ENCODE measurements at places on chromosomes 2 and 18.

GRCh38 chr18:6782861-6783260 is 53.3 kb downstream of the ARHGAP28 start:
- no peak for DNase-seq

- no peak for DNase-seq
These were observed 16.7 kb downstream of the ASPRV1 start for GRCh38 chr2:69944756-69945155.

DNA sequence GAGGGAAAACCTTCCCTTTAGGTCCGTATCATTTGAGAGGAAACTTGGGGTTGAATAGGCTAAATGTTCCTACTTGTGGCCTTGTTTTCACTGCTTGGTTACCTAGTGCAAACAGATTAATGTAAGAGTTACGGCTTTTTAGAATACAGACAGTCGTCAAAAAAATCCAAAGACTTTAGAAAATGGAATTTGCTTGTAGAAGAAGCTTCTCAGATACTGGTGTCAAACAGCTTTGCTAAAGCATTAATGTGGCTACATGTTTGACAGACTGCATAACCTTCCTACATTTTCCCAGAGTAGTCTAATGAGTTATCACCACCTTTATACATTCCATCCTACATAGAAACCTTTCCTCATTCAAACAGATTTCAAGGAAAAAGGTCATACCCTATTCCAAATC is 114.6 kb downstream of the FMNL2 start:
- no peak for DNase-seq

DNA sequence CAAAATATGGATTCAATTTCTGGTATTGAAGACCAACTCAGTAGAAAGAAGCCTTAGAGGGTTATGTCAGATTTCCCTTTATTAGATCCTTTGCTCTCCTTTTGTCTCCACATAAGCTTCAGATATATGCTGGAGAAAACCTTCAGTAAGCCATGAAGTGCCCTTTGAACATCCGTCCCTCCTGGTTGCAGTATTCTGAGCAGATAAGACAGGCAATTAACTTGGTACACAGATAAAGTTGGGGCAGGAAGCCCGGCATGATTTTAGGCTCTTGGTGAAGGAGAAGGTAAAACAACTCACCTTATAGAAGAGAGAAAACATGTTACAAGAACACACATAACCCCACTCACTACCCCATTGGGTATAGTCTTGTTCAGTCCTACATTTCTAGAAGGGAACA is 76.4 kb downstream of the SRD5A2 start:
- DNase-seq = no peak

DNA sequence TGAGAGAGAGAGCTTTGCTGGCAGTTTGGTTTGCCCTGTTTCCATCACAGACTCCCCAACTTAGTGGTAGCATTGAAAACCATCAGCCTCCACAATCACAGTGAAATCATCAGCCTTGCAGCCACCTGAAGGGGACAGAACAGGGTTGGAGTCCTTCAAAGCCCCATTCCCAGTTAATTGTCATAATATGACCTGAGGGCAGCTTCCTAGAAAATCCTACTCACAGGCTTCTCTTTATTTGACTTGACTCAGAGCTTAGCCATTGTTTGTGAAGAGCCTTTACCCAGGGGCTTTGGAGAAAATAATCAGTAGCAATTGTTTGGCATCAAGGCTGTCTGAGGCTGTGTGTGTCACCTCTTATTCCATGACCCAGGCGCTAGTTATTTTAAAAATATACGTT is 308.7 kb downstream of the CBLN2 start:
- DNase-seq = no peak

GRCh38 chr2:6683516-6683915 is 182.2 kb downstream of the CMPK2 start:
- no peak for DNase-seq

DNA sequence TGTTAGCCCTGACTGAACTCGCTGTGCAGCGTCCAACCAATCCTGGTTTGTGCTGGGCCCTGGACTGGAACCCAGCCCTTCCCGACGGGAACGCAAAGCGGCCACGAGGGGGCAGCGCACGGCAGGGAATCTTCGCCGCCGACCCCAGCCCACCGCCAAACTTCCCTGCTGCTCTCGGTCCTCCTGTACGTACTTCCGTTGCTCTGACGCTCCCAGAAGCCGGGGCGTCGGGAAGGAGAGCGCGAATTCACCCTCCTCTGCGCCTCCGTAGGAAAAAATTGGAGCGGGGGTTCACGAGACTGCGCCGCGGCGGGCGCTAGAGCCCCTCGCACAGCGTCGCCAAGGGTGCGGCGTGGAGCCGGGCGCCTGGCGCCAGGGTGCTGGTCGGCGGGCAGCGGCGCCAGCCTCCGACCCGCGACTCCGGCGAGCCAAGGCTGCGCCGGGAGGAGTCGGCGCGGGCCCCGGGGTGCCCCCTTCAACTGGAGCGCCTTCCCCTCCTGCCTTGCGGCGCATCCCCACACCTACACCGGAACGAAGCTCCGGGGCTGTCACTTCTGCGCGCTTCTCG is 873 bp upstream of the SH3RF3 start:
- peak; percentile 91 for DNase-seq

- no peak for DNase-seq
These were observed 83.6 kb upstream of the BCL2L11 start for GRCh38 chr2:111037128-111037527.

DNA sequence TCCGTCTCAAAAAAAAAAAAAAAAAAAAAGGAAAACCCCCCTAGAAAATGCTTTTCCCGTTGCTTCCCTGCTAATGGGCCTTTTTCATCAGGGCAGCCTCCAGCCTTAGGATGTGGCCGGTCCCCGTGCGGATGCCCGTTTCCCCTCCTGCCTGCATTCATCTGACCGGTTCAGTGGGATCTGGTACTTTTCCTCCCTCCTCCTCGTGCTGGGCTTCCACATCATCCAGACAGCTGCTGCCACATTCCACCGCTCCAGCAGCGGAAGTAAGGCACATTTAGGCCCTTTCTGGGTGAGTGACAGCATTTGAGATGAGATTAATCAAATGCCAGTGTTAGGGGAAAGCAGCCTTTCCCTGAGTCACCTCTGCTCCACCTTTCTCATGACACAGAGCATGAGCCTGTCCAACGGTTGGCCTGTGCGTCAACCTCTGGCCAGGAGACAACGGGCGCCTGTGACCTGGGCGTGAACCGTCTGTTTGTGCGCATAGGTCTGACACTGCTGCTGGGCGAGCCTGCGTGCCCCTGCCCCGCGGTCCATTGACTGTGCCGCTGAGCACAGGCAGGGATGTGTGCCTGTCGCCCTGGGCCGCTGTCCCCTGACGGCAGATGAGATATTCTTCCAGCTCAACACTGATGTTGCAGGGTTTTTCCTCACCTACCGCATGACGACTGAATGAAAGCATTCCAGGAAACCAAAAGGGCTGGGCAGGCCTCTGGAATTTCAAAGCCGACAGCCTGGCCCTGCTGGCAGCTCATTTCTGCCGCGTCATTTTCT is 174.0 kb downstream of the TGIF1 start:
- peak; percentile 99 for DNase-seq

DNA sequence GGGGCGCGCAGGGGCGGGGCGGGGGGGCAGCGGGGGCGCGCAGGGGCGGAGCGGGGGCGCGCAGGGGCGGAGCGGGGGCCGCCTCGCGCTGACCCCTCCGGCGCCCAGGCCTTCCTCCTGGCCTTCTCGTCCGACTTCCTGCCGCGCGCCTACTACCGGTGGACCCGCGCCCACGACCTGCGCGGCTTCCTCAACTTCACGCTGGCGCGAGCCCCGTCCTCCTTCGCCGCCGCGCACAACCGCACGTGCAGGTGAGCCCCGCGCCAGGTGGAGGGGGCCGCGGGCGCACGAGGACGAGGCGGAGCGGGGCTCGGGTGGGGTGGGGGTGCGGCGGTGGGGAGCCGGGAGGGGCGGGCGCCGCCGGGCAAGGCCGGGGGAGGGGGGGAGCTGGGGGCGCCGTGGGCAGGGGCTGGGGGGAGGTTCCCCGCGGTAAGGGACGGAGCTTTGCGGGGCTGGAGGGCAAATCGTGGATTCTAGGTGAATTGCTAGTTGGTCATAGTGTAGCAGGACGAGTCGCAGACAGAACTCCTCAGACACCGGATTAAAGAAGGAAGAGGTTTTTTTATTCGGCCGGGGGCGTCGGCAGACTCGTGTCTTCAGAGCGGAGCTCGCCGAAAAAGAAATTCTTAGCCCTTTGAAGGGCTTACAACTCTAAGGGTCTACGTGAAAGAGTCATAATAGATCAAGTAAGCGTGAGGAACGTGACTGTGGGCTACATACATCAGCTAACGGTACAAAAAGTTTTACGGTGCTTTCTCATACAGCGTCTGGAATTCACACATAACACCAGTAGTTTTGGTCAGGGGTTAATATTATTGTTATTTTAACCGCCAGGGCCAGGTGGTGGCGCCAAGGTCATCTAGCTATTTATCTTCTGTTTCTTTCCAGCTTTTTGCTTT is 29.9 kb downstream of the ANO7 start:
- peak; percentile 21 for DNase-seq

DNA sequence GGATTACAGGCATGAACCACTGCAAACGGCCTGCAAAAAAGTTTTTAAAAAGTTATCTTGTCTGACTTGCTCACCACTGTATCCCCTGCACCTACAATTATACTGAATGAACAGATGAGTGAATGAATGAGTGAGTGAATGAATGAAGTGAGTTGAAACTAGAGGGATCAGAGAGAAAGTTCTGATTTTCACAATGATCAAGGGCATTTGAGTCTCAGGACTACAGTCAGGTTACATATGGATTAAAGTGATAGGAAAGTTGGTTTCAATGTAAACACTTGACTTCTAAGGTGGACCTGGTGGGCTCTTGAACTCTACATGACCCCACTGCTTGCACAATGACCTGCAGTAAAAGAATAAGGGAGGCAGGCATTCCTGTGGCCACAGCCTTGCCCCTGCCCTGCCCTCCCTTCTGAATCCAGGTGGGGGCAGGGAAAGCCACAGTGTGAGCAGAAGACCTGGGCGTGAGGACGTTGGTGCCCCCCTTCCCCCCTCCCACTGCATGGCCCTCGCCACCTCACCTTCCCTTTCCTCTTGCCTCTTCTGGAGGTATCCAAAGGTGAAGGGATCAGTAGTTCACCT is 10.7 kb downstream of the C2orf80 start:
- no peak for DNase-seq

DNA sequence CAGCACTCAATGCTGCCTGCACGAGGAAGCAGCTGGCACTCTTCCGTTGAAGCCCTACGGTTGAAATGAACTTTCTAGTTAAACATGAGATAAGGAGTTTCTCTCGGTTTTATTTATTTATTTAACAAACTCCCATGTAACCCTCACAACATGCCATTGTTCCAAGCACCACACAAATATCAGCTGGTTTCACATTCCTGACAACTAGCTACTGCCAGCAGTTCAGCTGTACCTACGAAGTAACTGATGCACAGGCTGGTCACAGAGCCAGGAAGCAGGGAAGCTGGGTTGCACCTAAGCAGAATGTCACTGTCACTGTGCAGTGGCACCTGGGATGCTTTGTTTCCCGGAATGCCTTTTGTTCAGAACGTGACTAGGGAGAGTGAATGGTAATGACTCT is 18.1 kb downstream of the TIMM21 start:
- DNase-seq = no peak

DNA sequence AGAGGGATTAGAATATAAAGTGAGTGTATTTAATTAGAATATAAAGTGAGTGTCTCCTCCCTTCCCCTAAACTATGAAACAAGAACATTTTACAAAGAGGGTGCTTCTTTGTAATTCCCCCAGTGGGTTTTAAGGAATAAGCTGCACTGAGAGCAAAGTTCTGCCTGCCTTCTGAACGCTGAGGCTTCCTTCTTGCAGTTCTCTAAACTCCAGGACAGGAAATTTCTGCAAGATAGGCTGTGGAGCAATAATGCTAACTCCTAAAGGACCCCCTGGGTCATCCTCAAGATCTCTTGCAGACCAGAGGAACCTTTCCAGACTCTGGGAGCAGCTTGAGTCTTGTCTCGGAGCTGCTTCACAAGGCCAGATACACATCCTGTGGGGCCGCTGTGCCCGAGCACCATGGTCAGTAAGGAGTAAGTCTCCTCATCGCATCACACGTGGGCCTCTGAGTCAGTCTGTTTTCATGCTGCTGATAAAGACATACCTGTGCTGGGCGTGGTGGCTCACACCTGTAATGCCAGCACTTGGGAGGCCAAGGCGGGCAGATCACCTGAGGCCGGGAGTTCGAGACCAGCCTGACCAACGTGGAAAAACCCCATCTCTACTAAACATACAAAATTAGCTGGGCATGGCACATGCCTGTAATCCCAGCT is 87.5 kb upstream of the KCNE4 start:
- no peak for DNase-seq

DNA sequence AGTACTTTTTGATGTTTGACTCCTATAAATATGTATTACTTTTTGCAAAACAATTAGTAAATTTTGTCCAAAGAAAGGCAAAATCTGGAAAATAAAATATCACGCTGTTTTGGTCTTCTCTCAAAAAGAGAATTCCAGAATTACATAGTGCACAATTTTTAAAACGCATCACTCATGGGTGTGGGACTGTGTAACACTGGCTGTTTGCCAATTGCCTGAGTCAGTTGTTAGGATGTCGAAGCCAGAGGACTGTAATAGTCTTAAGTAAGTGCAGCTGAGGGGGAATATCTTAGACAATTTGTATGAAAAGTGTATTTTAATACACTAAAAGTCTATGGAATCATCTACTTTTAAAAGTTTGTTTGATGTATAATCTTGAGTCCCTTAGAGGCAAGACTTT is 24.1 kb upstream of the EPHA4 start:
- DNase-seq = peak; percentile 89

GRCh38 chr2:179884193-179884592 is 22.8 kb upstream of the ZNF385B start:
- DNase-seq = no peak
